ENCODE measurements at places on chromosomes 1 and 21.

DNA sequence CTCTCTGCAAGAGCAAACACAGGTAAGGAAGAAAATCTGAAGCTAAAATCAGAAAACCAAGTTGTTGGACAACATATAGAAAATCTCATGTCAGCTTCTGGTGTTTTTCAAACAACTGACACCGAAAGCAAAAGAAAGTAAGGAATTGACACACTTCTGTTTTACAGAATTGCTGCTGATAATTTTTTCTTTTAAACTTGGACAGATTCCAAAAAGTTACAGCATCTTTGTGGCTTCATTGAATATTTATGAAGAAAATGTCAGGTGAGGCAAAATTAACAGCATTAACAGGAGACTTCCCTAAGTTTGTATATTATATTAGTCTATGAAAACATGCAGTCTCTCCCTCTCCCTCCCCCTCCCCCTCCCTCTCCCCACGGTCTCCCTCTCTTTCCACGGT is 14.9 kb upstream of the CTSS start:
- DNase-seq = no peak

DNA sequence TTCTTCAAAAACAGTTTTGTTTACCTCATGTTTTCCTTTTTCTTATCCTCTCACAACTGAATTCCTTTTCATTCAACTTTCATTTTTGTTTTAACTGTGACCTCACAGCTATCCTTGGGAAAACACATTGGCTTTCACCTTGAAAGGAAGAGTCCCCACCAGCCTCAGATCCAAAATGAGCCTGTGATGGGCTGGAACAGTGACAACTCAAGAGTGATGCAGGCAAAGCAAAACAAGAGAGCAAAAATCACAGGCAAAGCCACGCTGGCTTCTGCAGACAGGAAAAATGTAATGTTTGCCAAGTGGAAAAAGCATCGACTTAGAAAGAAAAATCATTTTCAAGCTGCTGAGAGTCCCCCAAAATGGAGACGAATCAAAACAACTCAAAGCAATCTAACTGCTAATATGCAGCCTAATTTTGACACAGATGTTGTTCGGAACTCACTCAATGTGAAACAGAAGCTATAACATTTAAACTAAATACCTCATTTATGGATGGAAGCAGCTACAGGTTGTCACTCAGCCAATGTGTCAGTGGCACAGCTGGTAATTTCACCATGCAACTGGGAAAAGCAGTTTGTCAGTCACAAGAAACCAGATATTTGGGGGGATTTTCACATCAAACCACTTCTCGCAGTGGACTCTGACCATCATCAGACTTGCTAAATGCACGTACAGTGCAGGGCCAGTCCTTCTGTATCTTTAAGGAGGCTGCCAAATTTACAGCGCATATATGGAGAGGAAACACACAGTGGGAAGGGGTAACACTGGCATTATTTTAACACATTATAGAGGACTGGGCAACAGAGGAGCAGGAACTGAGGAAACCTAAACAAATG is 50.7 kb downstream of the ALG14 start:
- no peak for DNase-seq

GRCh38 chr1:224923726-224924125 is 5.7 kb upstream of the DNAH14 start:
- no peak for DNase-seq

DNA sequence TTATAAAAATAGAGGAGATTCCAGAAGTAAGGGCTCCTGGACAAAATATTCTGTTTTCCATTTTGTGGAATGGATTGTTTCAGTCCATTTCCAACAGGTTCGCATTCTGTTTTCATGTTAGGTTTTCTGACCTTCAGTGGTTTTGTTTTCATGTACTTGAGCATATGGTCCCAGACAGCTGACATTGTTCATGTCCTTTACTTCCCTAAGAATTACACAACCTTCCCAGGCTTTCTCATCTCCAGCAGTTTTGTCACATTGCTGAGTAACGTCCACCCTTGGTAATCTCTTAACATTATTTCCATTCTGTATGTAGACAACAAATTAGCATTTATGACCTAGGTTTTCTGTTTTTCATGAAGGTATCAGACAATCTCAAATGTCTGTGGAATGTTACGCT is 21.0 kb upstream of the ERRFI1 start:
- peak; percentile 10 for DNase-seq

- DNase-seq = no peak
Measured at GRCh38 chr1:67336157-67336556, 28.5 kb downstream of the IL12RB2 start.

- no peak for DNase-seq
Measured at GRCh38 chr1:211896958-211897357, 66.4 kb upstream of the LPGAT1 start.

DNA sequence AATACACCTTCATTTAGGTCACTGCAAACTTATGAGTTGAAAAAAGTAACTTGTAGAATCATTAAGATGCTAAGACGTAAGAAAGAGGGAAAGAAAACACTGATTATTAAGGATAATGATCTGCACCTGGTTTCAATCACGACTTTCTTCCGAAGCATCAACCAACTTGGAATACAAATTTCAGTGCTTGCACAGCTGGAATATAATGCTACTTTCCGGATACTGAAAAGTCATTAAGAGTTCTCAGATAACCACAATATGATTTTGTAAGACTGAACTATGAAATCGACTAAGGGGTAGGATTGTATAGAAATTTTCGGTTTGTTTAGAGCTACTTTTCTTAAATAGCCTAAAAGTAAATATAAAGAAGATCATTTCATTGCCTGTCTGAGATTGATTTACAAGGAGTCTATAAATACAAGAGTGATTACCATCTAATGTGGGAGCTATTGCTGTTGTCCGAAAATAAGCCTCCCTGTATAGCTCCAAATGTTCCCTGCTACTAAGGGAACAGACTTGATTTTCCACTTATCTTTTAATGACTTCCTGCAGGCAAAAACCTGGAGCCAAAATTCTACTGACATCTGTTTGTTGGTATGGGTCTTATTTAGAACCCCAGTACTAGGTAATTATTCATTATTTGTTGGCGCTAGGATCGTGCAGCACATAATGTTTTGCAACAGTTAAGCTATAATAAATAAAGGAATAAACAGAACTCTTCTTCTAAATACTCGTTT is 673.3 kb downstream of the KCNT2 start:
- no peak for DNase-seq

DNA sequence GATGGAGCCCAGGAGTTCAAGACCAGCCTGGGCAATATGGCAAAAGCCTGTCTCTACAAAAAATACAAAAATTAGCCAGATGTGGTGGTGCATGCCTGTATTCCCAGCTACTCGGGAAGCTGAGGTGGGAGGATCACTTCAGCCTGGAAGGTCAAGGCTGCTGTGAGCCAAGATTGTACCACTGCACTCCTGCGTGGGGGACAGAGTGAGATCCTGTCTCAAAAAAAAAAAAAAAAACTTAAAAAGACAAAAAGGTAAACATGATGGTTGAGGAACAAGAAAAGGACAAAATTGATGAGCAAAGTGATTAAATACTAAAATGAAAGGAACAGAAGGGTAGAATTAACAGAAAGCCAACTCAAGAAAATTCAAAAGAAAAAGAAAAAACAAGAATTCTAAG is 30.6 kb downstream of the SNRPE start:
- no peak for DNase-seq

Measured in DMS 273 treated with DMSO at 0.1 percent for 48 hours (cell line).